ENCODE measurements at places on chromosomes 2 and 18.

DNA sequence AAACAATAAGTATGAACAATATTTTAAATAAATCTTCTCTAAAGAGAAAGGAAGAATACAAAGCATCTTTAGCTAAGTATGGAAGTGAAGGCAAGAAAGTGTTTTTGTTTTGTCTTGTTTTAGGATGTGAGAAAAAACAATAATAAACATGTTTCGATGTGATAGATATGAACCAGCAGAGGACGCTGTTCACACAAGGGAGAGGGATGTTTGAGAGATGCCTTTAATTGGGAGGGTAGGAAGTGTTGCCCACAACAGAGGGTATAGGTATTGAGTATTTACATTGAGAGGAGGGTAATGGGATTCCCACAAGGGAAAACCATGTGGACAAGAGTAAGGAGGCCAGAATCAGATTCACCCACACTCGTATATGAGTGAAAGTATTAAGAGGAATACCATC lies 55.1 kb downstream of the CDH19 start:
- DNase-seq = no peak

DNA sequence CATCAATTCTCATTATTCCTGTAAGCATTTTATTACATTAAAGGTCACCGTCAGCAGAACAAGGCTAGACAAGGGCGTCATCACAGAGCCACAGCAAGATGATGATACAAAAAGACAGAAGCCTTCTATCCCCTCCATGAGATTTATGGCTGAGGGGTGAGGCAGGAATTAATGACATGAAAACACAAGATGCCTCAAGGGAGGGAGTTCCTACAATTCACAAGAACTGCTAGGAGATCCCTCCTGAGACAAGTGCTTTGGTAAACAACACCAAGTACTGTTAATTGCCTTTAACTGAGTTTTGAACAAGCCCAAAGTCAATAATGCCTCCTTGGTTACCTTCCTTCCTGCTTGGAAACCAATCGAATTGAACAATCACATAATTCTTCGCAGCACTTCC lies 14.1 kb downstream of the ADD2 start:
- no peak for DNase-seq

- DNase-seq = no peak
Measured at GRCh38 chr2:72921088-72921851, 4.0 kb downstream of the EMX1 start.

- no peak for DNase-seq
Measured at GRCh38 chr18:55047546-55047945, 88.3 kb upstream of the CCDC68 start.

- DNase-seq = no peak
Measured at GRCh38 chr18:80213182-80213581, 34.1 kb downstream of the PARD6G start.

DNA sequence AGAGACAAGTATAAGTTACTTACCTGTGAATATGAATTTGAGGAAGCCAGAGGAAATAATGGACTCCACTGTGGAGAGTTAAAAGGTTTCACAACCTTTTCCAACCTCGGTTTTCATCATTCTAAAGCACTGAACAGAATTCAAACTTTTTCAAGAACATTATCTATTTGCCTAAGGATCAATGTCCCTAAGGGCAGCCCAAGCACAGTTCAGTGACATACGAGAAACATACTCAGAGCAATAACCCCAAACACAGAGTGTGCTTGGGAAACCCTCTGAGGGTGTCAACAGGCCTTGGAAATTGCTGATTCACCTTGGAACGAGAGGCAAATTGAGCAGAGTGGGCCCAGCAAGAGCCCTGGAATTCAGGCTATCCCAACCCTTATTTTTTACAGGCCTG lies at the start of gene ABCB11:
Gene ABCB11, minus strand, starts transcription at position 123 of the 400 bp plus-strand sequence. CDS start 13,199 bp downstream, outside the sequence.
- no peak for DNase-seq

GRCh38 chr2:31168291-31168690 lies 30.1 kb upstream of the GALNT14 start:
- no peak for DNase-seq

DNA sequence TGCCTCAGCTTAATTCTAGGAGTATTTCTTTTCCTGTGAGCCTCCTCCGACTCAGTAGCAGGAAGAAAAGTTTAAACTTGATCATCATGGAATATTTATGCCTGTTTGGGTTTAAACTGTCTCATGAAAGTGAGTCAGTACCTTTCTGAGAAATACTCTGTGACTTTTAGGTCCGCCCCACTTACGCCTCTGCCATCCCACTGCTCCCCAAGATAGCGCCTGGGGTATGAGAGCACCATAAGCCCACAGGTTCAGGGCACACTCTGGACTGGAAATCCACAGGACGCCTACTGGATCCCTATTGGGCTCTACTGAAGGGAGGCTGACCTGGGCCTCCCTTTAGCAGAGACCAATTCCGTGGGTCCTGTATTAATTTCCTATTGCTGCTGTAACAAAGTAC lies 175.8 kb upstream of the CDH20 start:
- no peak for DNase-seq

DNA sequence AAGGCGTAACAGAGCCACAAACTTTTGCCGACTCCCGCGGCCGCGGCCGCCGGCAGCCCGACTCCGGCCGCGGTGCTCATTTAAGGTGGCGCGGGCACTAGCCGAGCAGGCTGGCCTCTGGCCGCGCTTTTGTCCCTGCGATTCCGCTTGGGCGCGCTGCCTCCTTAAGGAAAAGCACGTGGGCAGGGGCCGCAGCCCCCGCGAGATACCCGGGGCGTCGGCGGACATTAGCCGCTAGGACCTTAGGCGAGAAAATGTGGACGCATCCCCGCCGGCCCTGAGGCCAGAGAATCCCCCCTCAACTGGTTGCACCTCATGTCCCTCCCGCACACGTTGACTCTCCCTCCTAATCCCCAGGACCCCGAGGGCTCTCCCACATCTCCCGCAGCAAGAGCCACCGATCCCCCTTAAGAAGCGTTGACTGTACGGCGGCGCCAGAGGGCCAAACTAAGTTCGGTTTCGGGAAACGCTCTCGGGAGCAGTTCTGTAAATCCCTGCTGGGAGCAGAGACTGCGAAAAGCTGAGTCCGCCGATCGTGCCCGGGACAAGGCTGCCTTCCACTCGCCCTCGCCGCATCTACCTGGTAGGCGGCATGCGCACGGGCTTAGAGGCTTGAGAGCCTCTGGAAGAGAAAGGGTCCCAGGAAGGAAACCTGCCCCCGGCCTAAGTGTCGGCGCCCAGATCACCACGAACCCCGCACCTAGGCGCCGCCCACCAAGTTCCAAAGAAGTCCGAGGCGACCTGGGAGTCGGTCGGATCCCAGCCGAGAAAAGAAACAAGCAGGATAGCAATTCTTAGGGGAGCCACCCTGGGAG lies 1.8 kb upstream of the SATB2 start:
- peak; percentile 72 for DNase-seq

DNA sequence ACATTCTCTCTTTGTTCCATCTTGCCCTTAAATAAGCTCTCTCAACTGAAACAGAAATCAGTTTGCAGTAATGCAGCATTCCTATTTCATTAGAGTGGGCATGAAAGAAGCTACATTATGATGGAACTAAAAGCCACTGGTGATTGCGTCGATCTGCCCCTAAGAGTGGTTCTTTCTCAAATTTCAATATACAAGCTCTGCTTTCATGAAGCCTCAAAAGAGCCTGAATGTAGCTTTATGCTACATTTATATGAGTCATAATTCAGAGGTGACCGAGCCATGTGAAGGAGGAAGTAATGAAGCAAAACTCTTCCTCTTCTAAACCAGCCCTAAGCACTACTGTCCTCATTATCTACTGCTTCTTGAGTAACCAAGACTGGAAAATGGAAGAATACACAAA lies 64.8 kb upstream of the CYTIP start:
- DNase-seq = no peak

DNA sequence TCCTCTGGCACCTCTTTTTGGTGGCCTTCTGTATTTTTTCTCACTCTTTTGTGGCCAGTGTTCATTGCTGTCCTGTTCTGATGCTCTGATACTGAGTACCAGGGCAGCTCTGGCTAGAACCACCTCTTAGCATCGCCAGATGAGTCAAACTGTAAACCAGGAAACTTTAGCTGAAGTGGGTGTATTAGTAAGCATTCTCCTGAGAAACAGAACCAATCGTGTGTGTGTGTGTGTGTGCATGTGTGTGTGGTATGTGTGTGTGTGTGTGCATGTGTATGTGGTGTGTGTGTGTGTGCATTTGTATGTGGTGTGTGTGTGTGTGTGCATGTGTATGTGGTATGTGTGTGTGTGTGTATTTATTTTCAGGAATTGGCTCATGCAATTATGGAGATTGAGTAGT lies 166.3 kb upstream of the SKOR2 start:
- DNase-seq = no peak

- DNase-seq = no peak
Measured at GRCh38 chr18:318791-319291, 51.0 kb upstream of the THOC1 start.

GRCh38 chr2:95345081-95345562 lies 48.0 kb downstream of the KCNIP3 start:
- DNase-seq = no peak

GRCh38 chr2:55175254-55176093 lies 56.6 kb downstream of the CLHC1 start:
- peak; percentile 59 for DNase-seq

DNA sequence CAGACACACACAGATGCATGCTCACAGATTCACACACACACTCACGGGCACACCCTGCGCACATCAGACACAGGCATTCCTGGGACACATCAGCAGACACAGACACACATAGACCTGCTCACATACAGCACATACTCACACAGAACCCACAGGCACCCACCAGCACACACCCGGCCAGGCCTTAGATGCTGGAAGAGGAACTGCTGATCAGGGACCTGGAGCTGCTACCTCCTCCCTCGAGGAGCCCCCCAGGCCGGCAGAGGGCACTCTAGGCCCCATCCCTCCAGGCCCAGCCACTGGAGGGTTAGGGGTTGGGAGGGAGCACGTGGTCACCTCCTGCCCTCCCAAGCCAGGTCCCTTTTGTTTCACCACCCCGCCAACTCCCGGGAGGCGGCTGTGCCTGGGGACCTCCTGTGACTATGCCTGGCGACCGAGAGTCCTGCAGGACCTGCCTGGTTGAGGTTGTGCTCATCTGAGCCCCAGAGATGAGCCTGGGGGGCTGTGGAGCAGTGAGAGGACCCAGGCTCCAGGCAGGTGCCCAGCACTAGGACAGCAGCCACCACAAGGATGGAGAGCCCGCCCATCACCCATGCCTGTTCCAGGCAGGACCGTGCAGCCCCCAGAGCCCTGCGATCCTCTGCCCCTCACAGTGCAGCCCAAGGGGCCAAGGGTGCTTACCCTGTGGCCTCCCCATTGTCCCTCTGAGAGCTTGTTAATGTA lies 21.0 kb upstream of the PTMA start:
- DNase-seq = peak; percentile 35

DNA sequence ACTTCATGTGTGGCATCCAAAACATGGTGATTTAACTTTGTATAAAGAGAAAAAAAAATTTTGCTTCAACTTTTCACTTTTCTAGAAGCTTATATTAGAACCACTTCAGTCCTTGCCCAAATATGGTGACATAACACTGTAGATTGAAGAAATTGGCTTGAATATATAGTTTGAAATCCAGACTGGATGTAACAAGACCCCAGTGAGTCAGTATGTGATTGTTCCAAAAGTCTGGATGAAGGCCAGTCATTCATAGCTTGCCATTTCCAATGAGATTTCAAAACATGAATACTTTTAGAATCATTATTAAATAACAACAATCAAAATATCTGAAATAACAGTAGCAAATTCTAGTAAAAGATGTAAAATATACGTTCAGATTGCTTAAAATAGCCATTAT lies 104.8 kb upstream of the FN1 start:
- DNase-seq = no peak

- DNase-seq = no peak
Measured at GRCh38 chr2:134482131-134482723, 228.4 kb downstream of the MGAT5 start.

DNA sequence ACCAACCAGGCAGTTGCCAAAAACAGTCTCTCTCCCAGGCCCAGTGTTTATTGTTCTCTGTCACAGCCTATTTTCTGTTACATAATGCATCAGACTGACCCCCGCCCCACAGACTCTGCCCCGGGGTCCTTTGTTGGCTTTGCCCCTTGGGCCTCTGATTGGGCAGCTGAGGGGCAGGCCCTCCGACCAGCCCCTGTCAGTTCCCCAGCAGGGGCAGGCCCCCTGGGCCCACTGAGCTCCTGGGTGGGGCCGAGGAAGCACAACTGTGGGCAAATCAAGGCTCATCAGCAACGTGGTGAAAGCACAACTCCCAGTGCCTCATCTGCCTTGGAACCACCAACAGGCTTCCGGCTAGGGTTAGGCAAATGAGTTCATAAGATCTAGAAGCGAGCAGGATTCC lies 160.1 kb upstream of the MYCN start:
- no peak for DNase-seq

DNA sequence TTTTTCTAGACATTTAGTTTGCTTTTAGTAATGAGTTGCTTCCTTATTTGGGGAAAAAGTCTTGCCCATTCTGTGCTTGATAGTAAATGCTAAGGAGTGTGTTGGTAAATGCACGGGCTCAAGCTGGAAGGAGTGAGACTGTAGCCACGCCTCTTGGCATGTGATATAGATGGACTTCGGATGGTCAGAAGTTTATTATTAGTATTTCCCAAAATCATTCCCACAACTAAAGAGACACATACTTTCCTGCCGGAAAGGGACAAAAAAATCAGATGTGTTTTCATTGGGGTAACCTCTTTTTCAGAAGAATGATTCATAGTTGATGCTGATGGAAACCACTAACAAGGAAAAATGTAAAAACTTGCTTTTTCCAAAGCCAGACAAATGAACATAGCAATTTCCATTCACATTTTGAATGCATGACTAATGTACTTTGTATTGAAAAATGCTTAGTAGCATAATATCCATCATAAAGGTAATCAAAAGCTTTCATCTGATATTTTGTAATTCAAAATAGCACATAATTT lies 133.2 kb downstream of the ZNF532 start:
- DNase-seq = no peak

DNA sequence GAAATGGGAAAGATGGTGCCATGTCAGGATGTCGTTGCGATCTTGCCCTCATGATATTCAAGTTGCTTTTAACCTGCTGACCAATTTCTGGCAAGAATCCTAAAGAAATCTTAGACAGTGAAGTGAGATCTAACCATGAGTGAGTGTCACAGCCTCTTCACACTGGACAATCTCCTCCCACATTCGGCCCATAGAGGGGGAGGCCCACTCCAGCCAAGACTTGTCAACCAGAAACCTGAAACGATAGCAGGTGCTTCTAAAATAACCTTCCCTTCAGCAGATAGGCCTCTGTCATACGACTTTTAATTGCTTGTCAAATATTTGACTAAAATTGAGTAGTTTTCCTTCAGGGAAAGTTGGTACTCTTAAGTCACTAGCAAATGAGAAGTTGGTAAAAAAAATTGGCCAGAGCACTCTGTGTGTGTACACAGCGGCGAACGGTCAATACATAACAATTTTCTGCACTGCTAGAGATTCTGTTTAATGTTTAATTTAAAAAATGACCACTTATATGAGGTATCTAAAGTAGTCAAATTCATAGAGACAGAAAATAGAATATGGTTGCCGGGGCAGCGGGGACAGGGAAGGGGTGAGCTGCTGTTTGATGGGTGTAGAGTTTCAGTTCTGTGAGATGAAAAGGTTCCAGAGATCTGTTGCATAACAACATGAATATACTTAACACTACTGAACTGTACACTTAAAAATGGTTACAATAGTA lies 110.2 kb downstream of the VAPA start:
- DNase-seq = no peak
